ENCODE measurements at places on chromosomes 5 and 9.

GRCh38 chr9:90024823-90025222 lies 420.0 kb downstream of the GADD45G start:
- DNase-seq: peak; percentile 18

DNA sequence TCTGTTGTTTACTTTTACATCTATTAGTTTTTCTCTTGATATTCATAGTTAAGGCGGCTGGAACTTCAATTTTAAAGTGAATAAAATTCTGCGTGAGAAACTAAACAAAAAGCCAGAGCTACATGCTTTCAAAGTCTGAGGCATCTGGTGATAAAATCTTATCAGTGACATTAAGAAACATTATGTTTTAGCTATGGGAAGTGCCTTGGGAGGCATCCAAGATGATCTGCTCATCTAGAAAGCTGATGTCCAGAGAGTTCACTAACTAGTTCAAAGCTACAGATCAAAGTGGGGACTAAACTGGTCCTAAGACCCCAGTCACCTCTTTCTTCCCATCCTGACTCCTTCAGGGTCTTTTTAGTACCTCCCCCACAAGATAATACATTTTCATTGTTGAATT lies 37.2 kb downstream of the MRPS27 start:
- no peak for DNase-seq

GRCh38 chr9:106880081-106880480 lies 17.1 kb downstream of the ZNF462 start:
- DNase-seq: no peak

DNA sequence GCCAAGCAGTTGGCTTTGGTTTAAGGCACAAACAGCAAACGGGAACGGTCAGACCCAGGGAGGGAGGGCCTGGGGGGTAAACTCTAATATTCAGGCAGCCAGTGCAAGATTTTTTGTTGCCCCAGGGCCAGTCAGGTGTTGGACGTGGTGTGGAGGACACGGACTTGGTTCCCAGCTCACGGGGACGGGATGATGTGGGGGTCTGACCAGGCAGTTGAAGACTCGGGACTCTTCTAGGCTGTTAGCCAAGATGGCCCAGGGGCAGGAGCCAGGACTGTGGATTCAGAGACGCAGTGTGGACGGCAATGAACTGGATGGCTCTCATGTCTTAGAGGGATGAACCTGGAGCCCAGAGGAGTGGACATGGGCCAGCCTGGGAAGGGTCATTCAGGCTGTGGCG lies 169.2 kb downstream of the C9orf50 start:
- DNase-seq: no peak

DNA sequence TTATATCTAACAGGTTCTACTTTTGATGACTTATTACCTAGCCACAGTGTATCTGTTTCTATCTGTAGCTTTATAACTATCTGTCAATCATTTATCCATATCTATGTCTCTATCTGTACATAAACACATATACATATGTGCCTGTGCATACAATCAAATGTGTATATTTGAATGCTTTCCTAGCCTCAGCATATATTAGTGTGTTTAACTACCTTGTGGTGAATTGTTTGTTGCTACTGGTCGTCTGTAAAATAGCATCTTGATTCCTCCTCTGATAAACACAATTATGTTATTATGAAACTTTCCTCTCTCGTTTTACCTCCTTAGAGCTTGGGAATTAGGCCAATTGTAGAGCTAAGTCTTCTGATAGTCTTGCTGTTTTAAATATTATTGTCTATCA lies 44.4 kb downstream of the PARP8 start:
- no peak for DNase-seq

GRCh38 chr5:180665682-180666404 lies 16.4 kb upstream of the FLT4 start:
- no peak for DNase-seq

- DNase-seq: peak; percentile 40
Observed at GRCh38 chr5:176679365-176680225, 32.3 kb downstream of the TSPAN17 start.

GRCh38 chr5:120803282-120803681 lies 339.2 kb downstream of the PRR16 start:
- DNase-seq: no peak

DNA sequence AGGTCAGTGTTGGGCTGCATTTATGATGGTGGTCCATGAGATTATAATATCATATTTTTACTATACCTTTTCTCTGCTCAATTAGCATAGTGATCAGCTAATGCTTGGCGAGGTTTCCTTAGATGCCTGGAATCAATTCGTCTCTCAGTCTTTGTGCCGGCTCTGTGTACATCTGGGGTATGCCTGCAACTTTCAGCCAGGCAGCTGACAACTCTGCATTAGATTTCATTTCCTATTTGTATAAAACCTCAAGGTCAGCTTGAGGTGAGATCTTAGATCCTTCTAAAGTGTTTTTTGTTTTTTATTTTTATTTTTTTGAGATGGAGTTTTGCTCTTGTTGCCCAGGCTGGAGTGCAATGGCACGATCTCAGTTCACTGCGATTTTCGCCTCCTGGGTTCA lies 86.8 kb downstream of the MELK start:
- DNase-seq: no peak

- DNase-seq: no peak
Observed at GRCh38 chr9:110291921-110292557, 35.7 kb upstream of the TXN start.

- no peak for DNase-seq
Observed at GRCh38 chr5:68644971-68645370, 429.4 kb downstream of the PIK3R1 start.

DNA sequence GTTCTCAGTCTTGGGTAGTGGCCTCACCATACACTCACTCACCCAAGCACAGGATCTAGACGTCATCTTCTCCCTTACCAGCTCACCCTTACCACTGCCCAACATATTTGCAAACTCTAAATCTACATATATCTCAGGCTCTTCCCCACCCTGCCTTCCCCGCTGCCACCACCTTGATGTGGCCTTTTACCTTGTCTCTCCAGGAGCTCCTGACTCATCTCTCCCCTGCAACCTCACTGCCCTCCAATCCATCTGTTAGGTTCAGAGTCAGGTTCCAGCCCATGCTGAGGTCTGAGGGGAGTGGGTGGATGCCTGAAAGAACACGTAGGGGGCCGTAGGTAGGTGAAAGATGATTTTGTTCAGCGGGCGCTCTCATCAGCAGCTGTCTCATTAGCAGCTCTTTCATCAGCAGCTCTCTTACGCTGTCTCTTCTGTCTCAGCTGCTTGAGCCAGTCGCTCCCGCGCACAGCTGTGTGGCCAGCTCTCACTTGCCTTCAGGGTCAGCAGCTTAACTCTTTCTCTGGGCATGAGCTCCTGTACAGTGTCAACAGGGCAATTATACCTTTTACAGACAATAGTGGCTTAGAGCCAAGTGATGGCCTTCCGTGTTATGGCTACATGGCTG lies 23.1 kb upstream of the CKMT2 start:
- DNase-seq: no peak

GRCh38 chr5:158811921-158812320 lies 287.8 kb downstream of the EBF1 start:
- no peak for DNase-seq

- no peak for DNase-seq
Observed at GRCh38 chr5:154044581-154044980, 5.8 kb downstream of the MFAP3 start.

- DNase-seq: no peak
Observed at GRCh38 chr9:121182101-121182836, 19.4 kb downstream of the RAB14 start.

GRCh38 chr5:179278119-179278518 lies 67.1 kb downstream of the ADAMTS2 start:
- DNase-seq: no peak

DNA sequence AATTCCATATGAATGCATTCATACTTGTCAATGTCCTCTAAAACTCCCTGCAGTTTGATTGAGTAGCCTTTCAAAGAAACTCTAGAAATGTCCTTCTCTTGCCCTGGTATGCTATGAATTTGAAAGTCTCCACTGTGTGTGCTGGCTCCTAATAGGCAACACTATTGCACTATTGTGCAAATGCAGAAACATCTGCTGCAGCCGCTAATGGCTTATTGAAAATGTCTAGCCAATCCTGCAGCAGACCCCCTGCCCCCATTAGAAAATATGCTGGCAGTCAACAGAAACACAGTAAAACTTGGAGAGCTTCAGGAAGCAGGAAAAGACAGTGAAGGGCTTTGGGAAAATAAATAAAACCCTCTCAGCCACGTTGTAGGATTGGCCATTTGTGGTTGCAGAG lies 87.3 kb upstream of the GRAMD2B start:
- no peak for DNase-seq

- DNase-seq: no peak
Observed at GRCh38 chr9:89839449-89839848, 234.6 kb downstream of the GADD45G start.

GRCh38 chr9:90023861-90024260 lies 419.0 kb downstream of the GADD45G start:
- no peak for DNase-seq

- peak; percentile 74 for DNase-seq
Observed at GRCh38 chr9:106878934-106879333, 16.0 kb downstream of the ZNF462 start.

Data from left ventricle myocardium inferior (tissue), 1 donor.